ENCODE measurements at places on chromosomes 11 and 22. TPM values are rescaled to one million over a fixed set of nuclear protein-coding genes. Genes with fewer than 3 reads are reported as not detected.

- H3K27ac ChIP-seq = no peak overlapping the region
- no peaks in the 10 kb centered on the region for H3K27me3 ChIP-seq
- H3K4me3 ChIP-seq = no peak overlapping the region
- peaks cover 27% of the 10 kb centered on the region for H3K4me1 ChIP-seq
These were observed 93.2 kb downstream of the NAV2 start for GRCh38 chr11:19805827-19806226.

GRCh38 chr11:85029964-85030363 lies 597.2 kb downstream of the DLG2 start:
- no peak for DNase-seq
- H3K4me1 ChIP-seq = no peaks in the 10 kb centered on the region
- no peaks in the 10 kb centered on the region for H3K27me3 ChIP-seq
- H3K36me3 ChIP-seq = no peaks in the 10 kb centered on the region
- H3K4me3 ChIP-seq = no peak overlapping the region

DNA sequence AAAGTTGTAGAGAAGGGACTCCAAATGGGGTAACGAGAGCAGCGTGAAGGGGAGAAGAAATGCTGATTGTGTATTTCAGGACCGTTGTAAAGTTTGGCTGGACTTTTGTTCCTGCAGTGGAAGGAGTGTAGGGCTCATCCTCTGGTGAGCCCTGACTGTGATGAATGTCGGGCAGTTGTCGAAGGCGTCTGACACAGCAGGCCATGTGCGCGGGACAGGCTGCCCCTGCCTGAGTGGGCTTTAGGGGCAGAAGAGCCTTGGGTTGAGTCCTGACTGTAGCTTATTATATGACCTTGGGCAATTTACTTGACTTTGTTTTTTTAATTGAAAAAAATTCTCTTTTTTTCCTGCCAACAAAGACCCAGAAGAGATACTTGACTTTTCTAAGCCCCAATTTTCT lies 3.1 kb downstream of the TRMU start:
- H3K27ac ChIP-seq = no peak overlapping the region
- no peaks in the 10 kb centered on the region for H3K4me1 ChIP-seq
- DNase-seq = no peak
- H3K36me3 ChIP-seq = peaks cover 15% of the 10 kb centered on the region

GRCh38 chr11:1927026-1927847 lies 7.7 kb downstream of the TNNT3 start:
- no peak overlapping the region for H3K27ac ChIP-seq
- no peaks in the 10 kb centered on the region for H3K27me3 ChIP-seq
- no peaks in the 10 kb centered on the region for H3K4me1 ChIP-seq
- DNase-seq = no peak
- no peaks in the 10 kb centered on the region for H3K36me3 ChIP-seq
- H3K4me3 ChIP-seq = no peak overlapping the region

DNA sequence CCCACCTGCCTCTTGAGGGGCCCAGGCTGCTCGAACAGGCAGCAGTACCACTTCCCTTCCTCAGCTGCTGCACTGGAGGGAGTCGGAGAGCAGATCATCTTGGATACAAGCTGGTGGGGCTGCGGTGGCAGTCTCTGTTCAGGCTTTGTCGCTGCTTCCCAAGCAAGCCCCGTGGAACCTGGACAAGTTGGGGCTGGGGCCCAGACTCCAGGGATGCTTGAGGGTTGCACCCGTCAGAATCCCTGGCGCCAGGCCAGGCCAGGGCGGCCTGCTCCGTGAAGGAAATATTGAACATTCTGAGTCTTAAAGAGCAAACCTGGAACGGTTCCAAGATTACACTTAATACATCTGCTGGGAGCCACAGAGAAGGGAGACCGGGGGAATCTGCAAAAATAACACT lies 310.1 kb upstream of the SORL1-AS1 start:
- no peaks in the 10 kb centered on the region for H3K4me1 ChIP-seq
- H3K27ac ChIP-seq = no peak overlapping the region
- no peak for DNase-seq
- no peaks in the 10 kb centered on the region for H3K36me3 ChIP-seq
- H3K27me3 ChIP-seq = no peaks in the 10 kb centered on the region

- no peak overlapping the region for H3K4me3 ChIP-seq
- DNase-seq = no peak
- H3K27me3 ChIP-seq = no peaks in the 10 kb centered on the region
- no peak overlapping the region for H3K27ac ChIP-seq
These were observed 36.4 kb upstream of the CARD16 start for GRCh38 chr11:105081412-105082150.

The KLHL35 gene
- 0.35 TPM for total RNA-seq

The GLYAT gene
- total RNA-seq = not detected

The ZNF214 gene
- 3.2 TPM for total RNA-seq

All from H1 (cell line).